ENCODE measurements at places on chromosomes 1 and 21.

GRCh38 chr1:170592591-170593111 lies 60.7 kb downstream of the GORAB start:
- DNase-seq: no peak

DNA sequence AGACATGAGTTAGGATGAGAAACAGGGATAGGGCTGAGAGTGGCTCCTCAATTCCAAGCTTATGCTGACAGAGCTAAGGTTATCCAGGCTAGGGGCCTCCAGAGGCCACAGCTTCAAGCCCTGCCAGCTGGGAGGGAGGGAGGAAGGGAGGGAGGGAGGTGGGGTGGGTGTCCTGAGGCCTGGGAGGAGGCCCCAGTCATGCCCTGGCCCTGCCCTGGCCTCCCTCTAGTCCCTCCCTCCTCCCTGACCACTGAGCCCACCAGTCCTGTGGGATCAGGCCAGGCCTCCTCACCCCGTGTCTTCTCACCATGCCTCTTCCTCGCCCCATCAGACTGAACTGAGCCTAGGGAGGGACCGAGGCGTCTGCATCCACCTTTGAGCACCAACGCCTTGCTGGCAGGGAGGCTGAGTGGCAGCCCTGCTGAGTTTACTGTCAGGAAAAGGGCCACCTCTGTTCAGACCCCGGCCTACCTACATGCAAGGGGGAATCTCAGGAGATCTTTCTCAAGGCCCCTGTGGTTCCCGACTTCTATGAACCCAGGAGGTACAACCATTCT lies 116.1 kb downstream of the NPHP4 start:
- no peak for DNase-seq

DNA sequence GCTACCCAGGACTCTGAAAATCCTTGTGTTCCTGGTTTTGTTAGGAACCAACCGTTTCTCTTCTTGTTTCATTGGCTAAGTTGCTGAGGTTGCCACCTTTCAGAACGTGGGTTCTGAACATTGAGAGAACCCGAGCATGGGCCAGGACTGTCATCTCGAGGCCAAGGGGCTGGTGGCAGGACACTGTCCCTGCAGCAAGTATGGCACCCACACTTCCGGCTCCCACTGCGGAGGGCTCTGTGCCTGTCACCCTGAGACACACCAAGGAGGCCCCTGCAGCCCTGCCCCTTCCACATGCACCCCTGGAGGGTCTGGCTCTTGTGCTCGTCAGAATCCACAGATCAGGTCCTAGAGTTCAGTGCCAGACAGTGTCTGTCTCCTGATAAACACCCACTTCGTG lies 39.1 kb upstream of the LRRC3 start:
- no peak for DNase-seq

DNA sequence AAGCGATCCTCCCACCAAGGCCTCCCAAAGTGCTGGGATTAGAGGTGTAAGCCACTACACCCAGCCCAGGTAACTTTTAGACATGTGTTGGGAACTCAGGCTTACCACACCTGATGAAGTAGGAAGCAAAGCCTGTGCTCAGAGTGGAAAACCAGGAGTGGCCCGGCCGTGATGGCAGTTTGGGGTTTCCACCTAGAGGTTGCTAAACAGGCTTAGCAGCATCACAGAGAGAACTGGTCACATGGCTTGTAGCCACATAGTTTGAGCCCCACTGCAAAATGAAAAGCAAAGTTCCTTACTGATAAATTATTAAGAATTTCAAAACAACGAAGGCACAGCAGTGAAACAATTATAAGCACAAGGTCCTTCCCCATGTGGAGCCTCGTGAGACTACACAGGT lies 142.6 kb upstream of the CXADR start:
- DNase-seq: no peak

DNA sequence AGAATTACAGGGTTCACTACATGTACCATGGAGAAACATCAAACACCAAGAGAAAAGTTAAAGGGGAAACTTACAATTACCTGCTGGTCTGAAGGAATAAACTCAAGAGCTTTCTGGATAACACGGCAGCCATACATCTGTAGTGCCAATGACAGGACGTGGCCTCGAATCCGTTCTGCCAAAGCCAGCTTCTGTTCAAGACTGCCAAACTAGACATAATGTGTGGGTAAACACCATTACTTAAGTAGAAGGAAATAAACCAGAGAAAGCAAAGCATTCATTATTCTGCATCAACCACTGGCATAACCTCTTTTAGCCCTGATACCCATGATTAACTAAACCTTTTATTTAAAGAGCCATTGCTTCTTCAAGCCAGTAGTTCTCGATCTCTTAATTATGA lies 41.5 kb upstream of the SDC3 start:
- DNase-seq: no peak

DNA sequence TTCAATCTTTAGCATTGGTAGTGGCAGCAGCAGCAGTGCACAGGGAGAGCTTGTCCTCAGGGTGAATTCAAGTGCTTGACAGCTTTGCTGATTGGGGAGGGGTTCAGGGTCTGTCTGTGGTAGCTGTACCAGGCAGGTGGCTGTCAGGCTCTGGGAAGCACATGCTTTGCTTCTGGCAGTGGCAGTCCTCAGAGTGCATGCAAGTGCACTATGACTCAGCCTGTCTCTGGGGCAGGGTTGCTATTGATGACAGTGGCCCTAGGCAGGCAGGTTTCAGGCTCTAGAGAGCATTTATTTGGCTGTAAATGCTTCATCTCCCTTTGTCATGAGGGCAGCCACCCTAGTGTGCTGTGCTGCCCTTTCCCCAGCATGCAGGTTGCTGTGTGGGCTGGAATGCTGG lies 251.9 kb upstream of the LRRC7 start:
- DNase-seq: no peak

DNA sequence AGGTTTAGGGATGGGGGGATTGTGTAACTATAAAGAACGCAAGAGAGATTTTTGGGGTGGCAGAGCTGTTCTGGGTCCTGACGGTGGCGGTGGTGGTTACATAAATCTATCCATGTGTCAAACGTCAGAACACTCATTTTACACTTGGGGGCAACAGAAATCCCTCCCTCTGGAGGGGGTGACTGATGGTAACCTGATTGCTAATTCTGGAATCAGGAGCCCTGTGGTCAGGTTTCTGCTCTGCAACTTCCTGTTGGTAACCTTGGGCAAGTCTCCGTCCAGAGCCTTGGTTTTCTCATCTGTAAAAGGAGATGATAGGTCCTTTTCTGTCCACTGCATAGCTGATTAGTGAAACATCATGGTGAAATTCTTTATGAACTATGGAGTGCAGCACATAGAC lies 40.9 kb downstream of the ALPL start:
- DNase-seq: no peak

DNA sequence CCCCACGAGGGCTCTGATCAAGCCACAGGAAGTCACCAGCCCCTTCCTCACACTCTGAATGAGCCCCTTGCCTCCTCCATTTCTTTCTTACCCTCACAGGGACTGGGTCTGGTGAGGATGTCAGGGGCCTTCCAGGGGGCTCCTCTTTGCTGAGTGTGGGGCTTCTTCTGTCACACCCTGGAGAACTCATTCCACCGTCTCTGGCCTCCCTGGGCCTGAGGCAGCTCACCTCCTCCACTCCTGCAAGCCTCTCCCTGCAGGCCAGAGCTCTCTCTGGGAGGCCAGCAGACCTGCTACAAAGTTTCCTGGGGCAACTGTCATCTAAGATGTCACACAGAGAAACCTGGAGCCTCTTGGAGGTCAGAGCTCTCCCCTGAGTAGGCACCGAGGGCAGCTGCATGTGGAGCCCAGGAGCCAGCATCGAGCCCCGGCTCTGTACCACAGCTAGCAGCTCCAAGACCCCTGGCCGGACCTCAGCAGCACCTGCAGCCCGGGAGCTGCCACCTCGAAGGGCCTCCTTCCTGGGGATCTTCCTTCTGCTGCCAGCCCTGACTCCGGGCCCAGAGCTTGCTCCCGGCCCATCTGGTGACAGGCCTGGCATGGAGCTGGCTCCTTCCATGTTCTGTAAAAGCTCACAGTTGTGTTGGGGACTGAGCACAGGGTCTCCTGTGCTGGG lies 1.1 kb downstream of the SPOCD1 start:
- no peak for DNase-seq

GRCh38 chr1:46550751-46551231 lies 656 bp downstream of the KNCN start:
- no peak for DNase-seq

DNA sequence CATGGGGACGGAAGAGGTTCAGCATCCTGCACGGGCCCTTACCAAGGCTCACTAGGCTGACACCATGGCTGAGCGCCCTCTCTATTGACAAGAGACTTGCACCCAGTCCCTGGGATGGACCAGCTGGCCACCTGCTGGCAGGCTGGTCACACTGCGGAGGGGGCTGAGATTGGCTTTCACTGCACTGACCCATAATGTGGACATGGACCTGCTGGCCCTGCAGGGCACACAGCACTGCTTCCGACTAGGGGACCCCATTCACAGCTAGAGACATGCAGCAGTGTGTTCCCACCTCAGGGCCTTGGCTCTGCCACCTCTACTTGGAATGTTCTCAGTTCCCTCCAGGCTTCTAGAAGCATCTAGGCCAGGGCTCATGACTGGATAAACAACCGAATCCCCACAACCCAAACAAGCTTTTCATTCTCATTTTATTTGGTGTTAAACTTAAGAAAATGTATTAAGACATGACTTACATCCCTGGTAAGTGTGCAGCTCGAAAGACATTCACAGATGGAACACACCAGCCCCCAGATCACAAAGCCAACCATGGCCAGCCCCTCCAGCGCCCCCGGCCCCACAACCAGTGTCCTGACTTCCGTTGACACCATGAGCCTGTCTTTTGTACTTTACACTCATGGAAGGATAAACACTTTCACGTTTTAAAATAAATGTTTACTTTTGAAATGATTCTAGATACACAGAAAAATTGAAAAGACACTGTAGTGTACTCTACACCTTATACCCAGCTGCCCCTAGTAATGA lies 9.3 kb upstream of the SRARP start:
- peak; percentile 82 for DNase-seq

GRCh38 chr1:119453021-119453420 lies 38.1 kb downstream of the HSD3B2 start:
- peak; percentile 58 for DNase-seq

GRCh38 chr1:24775916-24776315 lies 30.7 kb downstream of the CLIC4 start:
- no peak for DNase-seq

DNA sequence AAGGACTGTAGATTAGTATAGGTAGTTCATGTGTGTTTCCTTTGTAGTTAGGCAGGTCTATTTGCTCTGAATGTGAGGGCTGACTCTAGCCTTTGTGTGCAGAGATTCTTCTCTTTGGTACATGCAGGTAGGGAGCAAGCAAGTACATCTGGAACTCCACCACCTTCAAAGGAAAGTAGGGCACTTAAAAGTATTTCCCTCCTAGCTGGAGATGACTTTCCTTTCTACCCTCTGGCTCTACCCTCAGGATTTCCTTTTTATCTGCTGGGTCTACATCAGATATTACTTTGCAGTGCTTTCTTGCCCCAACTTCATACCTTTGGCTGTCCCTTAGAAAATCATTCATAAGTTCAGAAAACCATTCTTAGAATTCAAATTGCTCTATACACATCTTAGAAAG lies 91.7 kb upstream of the HIVEP3 start:
- DNase-seq: no peak

- DNase-seq: peak; percentile 76
These were observed 148.5 kb downstream of the TENT5C start for GRCh38 chr1:117754061-117754969.

DNA sequence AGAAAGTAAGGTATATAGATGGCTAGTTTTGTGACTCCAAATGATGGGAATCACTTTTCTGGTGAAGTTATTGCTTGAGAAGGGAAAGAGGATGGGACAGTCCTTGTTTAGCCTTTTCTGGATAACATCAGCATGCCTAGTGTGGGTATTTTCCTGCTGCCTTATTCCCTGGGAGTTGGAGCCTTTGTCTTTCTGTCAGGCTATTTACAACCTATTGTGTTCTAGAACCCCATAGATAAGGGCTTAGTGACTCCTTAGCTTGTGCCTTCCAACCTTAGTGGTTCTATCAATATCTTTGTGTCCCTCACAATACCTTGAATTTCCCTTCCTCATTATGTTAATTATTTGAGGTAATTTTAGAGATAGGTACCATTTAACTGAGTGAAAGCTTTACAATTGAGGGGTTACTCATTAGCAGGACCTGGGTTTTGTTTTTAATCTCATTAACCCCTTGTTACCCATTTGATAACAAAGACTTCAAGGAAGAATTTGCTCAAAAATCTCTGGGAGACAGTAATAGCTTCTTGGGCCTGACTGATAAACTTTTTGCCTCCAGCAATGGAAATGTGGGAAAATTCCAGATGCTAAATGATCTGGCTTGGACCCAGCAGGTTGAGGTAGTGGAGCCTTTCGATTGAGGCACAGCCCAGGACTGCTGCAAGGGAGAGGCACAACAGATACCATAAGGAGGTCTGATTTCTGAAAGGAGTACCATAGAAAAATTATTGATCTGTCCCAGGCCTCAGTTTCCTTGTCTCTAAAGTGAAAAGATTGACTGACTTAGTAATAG lies 49.0 kb downstream of the CACHD1 start:
- no peak for DNase-seq

GRCh38 chr1:221161571-221162041 lies 282.4 kb downstream of the HLX start:
- peak; percentile 27 for DNase-seq

- DNase-seq: no peak
These were observed 75.8 kb upstream of the SDC3 start for GRCh38 chr1:30984165-30984889.

- peak; percentile 50 for DNase-seq
These were observed 3.4 kb downstream of the TAGLN2 start for GRCh38 chr1:159921700-159922504.

- no peak for DNase-seq
These were observed 18.3 kb downstream of the ATAD3B start for GRCh38 chr1:1489861-1490260.

GRCh38 chr1:226702318-226702956 lies 36.6 kb downstream of the ITPKB start:
- peak; percentile 62 for DNase-seq

- DNase-seq: peak; percentile 62
These were observed 20.6 kb downstream of the LAMC2 start for GRCh38 chr1:183206538-183207122.

- DNase-seq: no peak
These were observed 3.2 kb upstream of the PARS2 start for GRCh38 chr1:54767526-54767925.

DNA sequence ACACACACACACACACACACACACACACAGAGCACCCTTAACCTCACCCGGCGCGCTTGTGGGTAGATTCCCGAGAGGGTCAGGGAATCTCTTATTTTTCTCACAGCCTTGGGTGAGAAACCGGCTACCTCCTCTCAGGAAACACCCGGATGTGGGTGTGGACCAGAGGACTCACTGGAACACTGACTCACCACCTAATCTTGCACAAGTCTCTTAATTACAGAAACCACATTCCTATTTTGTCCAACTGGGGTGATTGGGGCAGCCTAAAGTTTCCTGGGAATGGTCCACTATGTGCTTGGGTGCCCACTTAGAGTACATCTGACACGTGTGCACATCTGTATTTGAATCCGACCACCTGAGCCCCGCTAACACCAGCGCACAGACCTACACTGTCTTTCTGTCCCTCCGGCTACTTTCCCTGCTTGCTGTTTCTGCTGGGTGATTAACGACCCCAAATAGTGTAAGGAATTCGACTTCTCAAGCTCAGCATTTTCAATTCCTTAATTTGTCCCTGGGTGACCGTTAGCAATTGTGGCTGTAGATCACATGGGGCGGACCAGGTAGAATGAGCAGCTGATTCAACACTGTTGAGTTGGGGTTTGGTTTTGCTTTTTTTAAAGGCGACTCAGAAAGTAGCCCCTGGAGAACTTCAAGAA lies 14.0 kb upstream of the TBX15 start:
- DNase-seq: peak; percentile 86

GRCh38 chr1:22641906-22642636 lies 1.4 kb upstream of the C1QC start:
- peak; percentile 48 for DNase-seq
